ENCODE measurements at places on chromosomes 6 and 20.

DNA sequence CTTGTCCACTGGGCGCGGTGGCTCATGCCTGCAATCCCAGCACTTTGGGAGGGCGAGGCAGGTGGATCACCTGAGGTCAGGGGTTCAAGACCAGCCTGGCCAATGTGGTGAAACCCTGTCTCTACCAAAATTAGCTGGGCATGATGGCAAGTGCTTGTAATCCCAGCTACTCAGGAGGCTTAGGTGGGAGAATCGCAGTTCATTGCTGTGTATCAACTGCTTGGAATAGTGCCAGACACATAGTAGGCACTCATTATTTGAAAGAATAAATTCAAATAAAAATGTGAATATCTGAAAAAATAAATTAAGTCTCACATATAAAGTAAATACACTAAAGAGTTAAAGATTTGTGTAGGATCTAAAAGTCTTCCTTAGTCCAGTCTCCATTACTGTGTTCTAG, 1.9 kb downstream of the PAK1IP1 start:
- DNase-seq: no peak

GRCh38 chr6:28769626-28770402, 154.0 kb downstream of the TRIM27 start:
- DNase-seq: no peak

GRCh38 chr6:38136547-38136946, 317.0 kb downstream of the ZFAND3 start:
- DNase-seq: no peak

GRCh38 chr6:108698593-108699289, 138.0 kb downstream of the FOXO3 start:
- no peak for DNase-seq

DNA sequence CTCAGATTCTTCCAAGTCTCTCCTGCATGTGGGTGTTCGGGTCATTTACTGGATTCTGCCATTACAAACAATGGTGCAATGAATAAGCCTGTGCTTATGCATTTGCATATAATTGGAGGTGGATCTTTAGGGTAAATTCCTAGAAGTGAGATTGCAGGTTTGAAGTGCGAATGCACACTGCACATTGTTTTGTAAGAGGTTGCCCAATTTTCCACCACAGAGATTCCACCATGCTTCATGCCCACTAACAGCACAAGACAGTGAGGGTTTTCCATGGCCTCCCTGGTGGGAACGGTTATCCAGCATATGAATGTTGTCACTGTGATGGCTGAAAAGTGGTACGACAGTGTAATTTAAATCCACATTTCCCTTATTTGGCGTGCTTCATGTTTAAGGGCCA, 178.8 kb upstream of the PMEPA1 start:
- no peak for DNase-seq

- no peak for DNase-seq
Measured at GRCh38 chr6:144144996-144145395, 5.3 kb upstream of the STX11 start.

- DNase-seq: no peak
Measured at GRCh38 chr6:143629104-143630080, 48.4 kb upstream of the PHACTR2 start.

GRCh38 chr20:46509523-46509922, 3.8 kb downstream of the ZNF334 start:
- DNase-seq: no peak

GRCh38 chr6:28335040-28335563, 846 bp downstream of the ZSCAN31 start:
- DNase-seq: no peak

- DNase-seq: no peak
Measured at GRCh38 chr20:6026051-6026450, 27.8 kb downstream of the LRRN4 start.

DNA sequence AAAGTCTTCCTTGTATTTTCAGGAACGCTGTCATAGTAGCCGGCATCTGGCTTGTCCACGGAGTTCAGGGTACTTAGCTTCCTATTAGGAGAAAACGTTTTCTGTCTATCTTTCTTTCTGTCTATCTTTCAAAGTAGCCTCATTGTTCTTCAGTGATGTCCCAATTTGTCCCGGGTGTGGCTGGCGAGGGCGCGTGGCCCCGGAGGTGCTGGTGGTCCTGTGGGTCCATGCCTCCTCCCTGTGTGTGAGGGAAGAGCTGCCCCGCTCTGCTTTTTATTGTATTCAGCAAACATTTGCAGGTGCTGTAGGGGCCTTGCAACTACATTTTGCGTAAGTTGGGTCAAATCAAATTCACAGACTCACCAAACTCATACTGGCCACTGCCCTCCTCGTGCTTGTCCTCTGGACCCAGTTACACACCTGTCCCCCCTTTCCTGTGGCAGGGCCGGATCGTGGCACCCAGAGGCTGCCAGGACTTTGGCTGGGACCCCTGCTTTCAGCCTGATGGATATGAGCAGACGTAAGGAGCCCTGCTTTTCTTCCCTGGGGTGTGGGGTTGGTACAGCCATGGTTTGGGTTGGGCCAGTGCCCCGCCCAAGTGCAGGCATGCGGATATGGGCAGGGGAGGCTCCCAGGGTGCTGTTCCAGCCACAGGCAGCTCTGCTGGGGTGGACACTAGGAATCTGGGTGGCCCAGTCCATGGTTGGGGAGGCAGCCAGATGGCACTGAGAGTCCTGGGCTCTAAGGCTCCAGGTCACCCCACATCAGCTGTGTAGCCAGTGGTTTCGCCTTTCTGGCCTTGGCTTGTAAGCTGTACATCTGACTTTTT, 12.3 kb downstream of the ITPA start:
- no peak for DNase-seq

DNA sequence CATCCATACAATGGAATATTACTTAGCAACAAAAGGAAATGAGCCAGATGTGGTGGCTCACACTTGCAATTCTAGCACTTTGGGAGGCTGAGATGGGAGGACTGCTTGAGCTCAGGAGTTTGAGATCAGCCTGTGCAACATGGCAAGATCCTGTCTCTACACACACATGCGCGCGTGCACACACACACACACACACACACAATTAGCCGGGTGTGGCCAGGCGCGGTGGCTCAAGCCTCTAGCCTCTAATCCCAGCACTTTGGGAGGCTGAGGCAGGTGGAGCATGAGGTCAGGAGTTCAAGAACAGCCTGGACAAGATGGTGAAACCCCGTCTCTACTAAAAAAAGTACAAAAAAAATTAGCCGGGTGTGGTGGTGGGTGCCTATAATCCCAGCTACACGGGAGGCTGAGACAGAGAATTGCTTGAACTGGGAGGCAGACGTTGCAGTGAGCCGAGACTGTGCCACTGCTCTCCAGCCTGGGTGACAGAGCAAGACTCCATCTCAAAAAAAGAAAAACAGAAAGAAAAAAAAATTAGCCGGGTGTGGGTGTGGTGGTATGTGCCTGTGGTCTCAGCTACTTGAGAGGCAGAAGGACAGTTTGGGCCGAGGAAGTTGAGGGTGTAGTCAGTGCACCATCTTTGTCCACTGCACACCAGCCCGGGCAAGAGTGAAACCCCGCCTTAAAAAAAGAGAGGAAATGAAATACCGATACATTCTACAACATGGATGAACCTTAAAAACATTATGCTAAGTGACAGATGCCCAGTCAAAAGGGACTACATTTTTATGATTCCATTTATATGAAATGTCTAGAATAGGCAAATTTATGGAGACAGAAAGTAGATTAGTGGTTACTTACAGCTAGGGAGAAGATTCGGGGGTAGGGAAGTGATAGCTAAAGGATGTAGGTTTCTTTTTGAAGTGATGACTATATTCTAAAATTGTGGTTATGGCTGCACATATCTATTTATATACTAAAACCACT, 52.5 kb downstream of the RBL1 start:
- DNase-seq: no peak

DNA sequence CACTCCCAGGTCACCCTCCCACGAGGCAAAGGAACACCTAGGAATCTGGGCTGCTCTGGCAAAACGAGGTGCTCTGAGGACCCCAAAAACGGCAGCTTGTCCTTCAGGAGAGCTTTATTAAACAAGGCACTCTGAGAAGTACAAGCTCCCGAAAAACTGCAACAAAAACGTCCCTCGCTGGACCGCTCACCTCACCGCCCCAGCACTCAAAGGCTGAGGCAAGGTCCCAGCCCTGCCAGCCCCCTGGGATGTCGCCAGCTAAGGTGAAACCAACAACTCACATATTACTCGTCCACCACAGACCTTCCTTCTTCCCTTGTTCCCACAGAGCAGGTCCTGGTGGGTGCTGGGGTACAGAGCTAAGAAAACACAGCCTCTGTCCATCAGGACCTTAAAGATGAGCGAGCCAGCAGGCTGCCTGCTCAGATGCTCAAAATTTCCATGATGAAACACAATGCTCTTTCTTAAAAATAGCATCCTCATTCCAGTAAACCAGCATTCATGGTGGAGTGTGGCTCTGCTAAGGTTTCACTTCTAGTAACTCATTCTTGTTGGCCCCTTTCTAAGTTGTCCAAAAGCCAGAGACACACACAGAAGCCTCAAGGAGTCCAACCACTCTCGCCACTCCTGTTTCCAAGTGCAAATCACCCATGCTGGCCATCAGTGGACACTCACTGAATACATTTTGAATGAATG, 35.9 kb downstream of the ATP9A start:
- no peak for DNase-seq

DNA sequence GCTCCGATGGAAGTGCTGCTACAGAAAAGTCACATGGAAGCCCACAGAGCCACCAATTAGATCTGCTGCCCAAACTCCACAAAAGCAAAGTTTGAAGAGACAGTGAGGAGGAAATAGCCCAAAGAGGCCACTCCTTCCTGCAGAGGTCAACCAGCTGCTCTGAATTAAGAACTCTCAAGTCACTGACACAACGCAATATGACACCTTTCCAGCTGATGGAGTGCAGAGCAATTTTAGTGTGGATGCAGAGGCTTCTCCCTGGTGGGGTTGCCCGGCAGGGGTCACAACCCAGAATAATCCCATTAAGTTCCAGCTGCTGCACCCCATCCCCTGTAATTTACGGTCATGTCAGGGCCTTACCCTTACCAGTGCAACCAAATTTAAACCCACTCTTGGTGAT, 361.9 kb upstream of the JARID2 start:
- no peak for DNase-seq

DNA sequence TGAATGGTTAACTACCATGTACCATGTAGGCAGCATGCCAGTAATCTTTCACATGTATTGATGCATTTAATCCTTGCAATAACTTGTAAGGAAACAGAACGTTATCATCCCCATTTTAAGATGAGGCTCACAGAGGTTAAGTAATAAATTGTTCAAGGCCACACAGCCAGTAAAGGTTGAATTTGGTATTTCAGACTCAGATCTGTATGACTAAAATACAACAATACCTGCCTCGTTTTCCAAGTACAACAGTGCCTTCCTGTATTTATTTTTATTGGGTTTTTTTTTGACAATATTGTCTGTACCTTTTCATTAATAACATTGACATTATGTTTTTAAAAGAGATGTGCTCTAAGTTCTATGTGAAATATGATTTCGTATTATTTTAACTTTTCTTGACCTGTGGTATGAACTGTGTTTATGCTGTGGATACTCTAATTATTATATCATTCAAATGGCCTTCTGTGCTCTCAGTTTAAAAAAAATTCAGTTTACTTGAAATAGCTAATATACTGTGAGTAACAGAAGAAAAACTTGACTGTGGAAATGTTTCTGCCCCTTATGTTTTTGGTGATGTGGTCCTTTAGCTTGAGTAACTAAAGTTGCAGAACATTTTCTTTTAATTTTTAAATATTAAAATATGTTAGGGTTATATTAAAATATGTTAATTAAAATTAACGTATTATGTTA, 39.7 kb downstream of the XRN2 start:
- DNase-seq: no peak

DNA sequence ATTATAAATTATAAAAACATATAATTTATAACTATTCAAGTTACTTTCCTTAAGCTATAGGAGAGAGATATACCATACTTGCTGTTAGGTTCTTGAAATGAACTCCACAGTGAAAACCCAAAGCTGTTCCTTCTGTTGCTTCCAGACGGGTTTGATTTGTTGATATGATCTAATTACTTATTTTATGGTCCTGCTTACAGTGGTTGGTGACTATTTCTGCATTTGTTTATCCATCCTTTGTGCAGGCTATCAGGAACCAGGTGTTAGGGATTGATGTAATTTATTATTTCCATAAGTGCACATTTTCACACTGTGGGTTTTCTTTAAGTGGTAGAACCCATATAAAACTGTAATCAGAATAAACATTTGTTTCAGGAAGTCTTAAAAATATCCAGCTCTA, 167.1 kb downstream of the KIF6 start:
- no peak for DNase-seq

DNA sequence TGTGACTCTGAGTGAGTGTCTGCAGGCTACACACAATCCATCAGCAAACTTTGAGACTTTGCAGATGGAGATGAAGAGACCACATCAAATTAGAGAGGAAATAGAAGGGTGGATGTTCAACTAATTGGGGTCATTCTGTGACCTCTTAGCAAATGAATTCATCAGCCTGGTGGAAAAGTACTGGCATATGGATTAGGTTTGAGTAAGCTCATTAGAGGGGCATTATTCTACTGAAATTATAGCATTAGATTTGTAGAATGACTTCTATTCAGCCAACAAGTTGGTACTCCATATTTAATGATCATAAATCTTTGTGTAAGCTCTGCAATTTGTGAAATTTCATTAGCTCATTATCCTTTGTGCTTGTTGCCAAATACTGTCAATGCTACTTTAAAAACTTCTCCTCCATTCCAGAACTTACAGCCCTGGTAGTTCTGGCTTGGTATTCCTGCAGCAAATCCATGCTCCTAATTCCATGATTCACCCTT, 63.8 kb downstream of the ADTRP start:
- no peak for DNase-seq

DNA sequence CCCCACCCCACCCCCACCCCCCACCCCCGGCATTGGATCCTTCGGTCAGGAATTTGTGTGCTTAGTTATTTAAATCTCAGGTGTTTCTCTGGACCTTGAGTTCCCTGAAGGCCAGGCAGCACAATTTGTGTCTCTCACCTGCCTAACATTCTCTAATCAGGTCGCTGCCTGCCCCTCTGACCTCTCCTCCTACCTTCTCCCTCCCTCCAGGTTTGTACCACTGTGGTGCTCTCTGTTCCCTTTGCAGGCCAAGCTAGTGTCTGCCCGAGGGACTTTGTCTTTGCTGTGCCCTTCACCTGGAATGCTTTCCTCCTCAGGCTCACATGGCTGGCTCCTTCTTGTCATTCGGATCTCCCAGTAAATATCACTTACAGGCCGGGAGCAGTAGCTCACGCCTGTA, 131.4 kb upstream of the SLC2A12 start:
- DNase-seq: no peak

GRCh38 chr6:135939208-135939591, 87.7 kb downstream of the PDE7B start:
- no peak for DNase-seq

DNA sequence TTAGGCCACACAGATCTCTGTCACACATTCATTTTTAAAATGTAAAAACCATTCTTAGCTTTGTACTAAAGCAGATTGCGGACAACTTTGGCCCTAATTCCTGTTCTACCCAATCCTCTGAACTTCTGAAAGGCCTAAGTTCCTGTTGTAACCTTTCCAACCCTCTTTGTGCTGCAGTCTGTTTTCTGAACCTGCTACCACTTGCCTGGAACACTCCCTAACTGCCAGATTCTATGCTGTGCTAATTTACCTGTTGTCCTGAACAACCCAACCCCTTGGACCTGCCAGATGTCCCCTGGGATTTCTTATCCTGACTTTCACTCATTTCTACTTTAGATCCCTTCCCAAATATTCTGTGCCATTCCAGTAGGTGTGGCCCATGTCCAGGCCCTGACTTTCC, 398.7 kb downstream of the ZFAND3 start:
- DNase-seq: no peak
